ENCODE measurements at places on chromosomes 7 and 10. TPM values are rescaled to one million over a fixed set of nuclear protein-coding genes. Genes with fewer than 3 reads are reported as not detected.

The NKX2-3 gene
- total RNA-seq, result not detected

DNA sequence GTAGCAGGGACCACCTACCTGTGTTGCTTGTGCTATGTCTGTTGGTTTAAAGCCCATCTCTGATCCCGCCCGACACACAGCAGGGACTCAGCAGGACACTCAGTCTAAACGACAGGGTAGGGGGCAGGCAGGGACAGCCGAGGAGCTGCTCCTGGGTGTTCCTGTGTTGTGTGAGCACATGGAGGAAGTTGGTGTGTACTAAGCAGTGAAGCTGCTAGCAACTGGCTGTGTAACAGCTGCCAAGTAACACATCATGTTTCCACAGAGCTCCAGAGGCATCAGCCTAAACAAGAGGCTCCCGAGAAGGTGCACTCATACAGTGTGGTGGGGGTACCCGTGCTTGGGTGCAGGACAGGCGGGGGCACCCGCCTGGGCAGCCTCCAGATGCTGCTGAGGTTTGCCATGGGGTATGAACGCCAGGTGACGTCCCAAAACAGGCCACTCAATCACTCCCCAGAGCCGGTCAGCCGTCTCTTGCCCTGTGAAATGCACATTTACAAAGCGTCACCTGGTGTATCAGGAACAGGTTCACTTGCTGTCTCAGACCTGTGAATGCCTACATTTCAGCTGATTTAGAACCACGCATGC, 59.6 kb downstream of the PTPRN2 start:
- DNase-seq, result no peak
- H3K4me3 ChIP-seq, result no peak overlapping the region

The SPDYE9 gene
- total RNA-seq, result not detected

DNA sequence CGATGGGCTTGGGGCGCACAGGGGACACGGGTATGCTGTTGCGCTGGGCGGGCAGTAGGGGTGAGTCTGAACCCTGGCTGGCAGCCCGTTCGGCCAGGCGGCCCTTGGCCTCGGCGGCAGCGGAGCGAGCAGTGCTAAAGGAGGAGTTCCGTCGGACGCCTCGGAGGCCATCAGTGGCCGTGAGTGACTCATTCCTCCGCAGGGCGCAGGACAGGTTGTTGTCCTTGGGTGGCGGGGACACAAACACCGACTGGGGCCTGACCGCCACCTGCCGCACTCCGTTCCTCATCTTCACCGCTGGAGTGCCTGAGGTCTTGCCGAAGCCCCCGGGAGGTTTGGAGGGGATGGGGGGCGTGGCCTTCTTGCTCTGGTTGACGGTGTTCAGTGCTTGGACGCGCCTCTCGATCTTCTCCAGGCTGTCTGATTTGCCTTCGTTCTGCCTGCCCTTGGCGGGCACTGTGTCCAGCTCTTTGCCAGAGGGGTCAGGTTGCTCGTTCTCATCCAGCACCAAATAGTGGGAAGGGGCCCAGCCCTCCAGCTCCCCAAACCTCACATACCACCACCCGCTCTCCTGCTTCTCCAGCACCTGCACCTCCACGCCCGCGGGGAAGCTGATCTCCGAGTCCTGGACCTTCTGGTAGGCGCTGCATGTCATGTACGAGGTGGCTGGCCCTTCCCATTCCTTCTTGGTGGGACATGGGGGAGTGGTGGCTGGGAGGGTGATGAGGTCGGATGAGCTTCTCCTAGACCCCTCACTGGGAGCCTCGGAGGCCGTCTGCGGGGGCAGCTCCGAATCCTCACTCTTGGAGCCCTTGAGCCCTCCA, 108.7 kb downstream of the NEURL1 start:
- DNase-seq, result no peak
- H3K4me1 ChIP-seq, result peaks cover 5% of the 10 kb centered on the region
- no peak overlapping the region for H3K27ac ChIP-seq

- no peaks in the 10 kb centered on the region for H3K27me3 ChIP-seq
- H3K4me3 ChIP-seq, result no peak overlapping the region
- no peak overlapping the region for H3K27ac ChIP-seq
- H3K4me1 ChIP-seq, result peaks cover 7% of the 10 kb centered on the region
- H3K36me3 ChIP-seq, result no peaks in the 10 kb centered on the region
Observed at GRCh38 chr10:95789902-95790301, 33.9 kb downstream of the ENTPD1 start.

DNA sequence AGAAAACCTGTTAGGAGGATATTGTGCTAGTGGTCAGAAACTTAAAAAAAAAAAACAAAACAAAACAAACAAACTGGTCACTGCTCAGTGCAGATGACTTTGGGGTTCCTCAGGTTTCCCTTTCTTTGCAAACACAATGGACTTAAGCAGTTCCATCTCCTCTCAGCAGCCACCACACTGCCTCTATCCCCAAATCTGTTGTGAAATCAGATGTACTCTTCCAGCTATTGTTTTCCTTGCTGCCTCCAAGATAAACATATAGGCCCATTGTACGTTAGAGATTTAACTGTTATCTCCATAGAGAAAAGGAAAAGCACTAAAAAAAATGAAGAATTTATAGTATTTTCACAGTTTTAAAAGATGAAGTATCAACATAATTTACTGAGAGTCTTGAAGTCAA, 147.1 kb downstream of the MPP7 start:
- H3K27ac ChIP-seq, result no peak overlapping the region
- H3K4me1 ChIP-seq, result no peaks in the 10 kb centered on the region
- no peak overlapping the region for H3K4me3 ChIP-seq
- no peak for DNase-seq
- no peaks in the 10 kb centered on the region for H3K36me3 ChIP-seq
- no peaks in the 10 kb centered on the region for H3K27me3 ChIP-seq

Data from neural crest cell (in vitro differentiated cells).